ENCODE measurements at places on chromosomes 2 and 18.

- peak; percentile 32 for DNase-seq
These were observed 114.4 kb downstream of the ZFP36L2 start for GRCh38 chr2:43111788-43112554.

GRCh38 chr2:207847807-207848544, 78.3 kb upstream of the FZD5 start:
- DNase-seq = peak; percentile 84

DNA sequence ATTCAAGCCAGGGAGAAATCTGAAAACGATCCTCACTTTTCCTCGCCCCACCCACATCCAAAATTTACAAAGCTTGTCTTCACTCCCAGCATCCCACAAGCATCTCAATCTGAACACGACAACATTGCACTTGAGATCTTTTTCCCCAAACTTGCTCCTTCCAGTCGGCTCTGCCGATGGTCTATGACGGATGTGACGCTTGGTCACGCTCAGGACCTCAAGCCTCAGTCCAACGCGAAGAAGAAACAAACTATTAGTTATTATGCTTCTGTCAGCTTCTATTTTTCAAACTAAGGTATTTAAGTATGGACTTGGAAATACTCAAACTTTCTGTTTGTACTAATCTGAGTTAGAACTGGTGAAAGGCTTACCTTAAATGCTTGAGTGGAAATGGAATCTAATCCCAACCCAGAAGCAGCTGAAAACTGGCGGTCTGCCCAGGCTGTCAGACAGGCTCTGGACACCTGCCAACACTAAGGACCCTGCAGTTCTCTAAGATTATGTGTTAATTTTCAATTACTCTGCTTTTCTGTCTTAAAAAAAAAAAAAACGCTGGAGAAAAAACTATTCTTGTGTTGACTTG, 132.1 kb upstream of the DNMT3A start:
- no peak for DNase-seq

- no peak for DNase-seq
These were observed 499.8 kb downstream of the IRS1 start for GRCh38 chr2:226299771-226300170.

All from endodermal cell (in vitro differentiated cells).